ENCODE measurements at places on chromosomes 7 and 10.

DNA sequence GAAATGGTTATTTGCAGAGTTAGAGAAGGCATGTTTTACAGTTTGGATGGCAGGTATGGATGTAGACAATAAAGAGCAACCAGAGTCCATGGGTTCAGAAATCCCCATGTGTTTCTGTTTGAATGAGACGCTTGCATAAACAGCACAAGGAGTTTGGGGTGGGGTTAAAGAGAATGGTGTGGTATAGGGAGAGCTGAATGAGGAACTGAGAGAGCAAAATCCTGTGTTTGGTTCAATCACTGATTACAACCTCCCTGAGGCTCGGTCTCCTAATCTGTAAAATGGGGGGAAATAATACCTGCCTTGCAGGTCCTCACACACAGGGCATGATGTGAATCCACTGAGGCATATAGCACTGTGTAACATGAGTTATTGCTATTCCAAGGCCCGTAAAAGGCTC is 23.7 kb downstream of the CAV1 start:
- no peak for DNase-seq

DNA sequence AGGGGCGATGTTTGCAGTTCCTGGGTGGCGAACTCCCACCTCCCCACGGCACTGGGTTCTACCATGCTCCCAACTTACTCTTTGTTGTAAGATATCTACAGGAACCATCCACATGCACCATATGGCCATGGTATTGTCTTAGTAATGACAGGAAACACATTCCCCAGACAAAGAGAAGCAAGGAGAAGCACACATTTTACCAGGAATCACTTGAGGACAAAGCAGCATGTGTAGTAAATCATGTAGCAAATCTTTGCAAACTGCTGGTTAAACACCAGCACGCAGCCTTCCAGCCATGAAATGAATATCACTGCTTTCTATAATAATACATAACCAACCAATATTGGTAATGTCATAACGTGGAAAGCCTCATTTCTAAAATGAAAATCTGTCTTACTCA is 101.2 kb downstream of the NRP1 start:
- DNase-seq: no peak

DNA sequence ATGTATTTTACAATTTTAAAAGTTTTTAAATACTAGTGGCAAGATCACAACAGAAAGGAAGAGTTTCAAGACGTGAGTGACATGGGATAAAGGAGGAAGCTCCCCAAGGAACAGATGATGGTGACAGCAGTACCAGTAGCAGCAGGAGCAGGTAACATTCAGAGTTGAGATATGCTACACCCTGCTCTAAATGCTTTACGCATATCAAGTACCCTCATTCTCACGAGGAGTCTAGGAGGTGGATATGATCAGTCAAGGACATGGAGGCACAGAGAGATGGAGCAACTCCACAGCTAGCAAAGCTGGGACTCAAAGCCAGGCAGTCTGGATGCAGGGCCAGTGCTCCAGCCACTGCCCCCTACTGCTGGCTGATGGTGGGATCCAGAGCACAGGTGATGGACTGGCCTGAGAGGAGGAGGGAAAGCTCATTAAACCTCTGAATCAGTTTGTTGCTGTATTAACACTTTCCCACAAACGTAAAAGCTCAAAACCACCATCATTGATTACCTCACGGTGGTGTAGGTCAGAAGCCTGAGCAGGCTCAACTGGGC is 17.5 kb downstream of the RP9 start:
- DNase-seq: no peak

- no peak for DNase-seq
Measured at GRCh38 chr7:94307399-94308048, 87.2 kb upstream of the COL1A2 start.

- DNase-seq: no peak
Measured at GRCh38 chr7:95066737-95067530, 159.5 kb downstream of the PPP1R9A start.

GRCh38 chr10:76869931-76870330 is 767.7 kb downstream of the KCNMA1 start:
- DNase-seq: no peak
